A549 (cell line): ENCODE measurements at places on chromosomes 2 and 18.

DNA sequence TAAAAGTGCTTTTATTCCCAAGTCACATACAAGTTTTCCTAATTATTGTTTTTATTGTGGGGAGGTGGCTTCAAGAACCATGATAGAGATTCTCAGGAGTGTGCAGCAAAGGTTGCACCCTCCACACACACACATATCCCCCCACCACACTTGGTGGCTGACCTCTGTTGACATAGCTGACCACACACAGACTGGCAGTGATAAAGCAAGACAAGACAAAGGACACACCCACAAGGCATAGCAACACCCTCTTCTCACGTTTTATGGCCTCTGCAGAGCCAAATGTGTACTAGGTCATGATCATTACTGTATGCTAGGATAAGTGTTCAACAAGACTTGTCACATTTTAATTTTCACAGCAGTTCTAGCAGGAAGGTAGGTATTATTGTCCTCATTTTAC is 143.0 kb upstream of the EPC2 start:
- no peak for DNase-seq

DNA sequence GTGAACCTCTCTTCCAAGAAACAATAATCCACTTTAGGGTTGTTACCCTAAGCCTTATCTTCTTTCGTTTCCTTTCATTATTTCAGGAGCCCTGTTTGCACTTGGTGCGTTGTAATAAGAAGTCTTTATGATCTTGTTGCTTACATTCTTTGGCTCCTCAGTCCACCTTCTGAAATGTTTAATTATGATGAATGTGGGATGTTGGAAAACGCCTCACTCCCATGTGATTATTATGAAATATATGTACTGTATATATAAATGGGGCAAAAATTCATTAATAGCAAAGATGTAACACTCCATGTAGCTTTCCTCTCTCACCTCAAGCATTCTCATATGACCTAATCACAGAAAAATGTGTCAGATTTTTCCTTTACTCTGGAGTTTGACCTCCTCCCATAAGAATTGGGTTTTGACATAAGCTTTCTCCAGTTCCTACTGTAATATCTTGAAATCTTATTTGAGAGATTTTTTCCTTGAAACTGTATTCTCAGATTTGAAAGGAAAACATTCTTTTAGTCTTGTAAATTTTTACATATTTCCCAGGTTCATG is 397.2 kb upstream of the FANCL start:
- DNase-seq = no peak

DNA sequence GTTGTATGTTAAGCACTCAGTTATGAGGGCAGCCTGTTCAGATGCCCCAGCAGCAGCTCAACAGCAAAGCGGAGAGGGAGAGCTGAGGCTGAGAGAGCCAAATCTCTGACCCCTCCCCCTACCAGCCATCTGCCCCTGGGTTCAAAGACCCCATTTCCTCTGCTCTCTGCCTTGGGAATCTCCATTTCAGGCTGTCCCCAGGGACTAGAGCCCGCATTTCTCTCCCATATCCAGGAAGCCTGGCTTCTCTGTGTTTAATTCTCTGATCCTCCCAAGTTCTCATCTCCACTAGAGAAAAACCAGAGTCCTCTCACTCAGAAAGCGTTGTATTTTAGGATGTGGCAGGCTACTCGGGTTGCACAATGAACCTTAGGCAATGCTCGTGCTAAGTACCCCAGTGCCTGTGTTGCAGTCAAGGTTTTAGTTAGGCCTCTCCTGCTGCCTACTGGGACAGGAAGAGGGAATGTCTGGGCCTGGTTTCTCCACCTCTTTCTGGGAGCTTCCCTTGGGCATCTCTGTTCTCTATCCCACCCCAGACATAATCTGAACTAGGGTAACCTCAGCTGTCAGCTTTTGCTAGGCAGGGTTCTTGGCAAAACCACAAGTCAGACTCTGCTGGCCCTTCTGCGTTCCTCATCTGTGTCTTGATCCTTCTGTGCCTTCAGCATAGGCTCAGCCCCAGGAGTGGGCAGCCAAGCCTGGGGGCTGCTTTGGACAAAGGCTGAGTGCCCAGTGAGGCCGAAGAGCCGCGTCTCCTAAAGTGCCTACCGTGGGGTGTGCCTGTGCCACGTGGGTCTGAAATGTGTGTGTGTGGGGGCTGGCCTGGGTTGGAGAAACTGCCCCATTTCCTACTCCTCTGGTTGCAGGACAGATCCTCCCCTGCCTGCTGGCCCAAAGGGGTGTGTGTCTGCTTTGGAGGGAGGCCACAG is 96.8 kb downstream of the STPG4 start:
- DNase-seq = no peak

DNA sequence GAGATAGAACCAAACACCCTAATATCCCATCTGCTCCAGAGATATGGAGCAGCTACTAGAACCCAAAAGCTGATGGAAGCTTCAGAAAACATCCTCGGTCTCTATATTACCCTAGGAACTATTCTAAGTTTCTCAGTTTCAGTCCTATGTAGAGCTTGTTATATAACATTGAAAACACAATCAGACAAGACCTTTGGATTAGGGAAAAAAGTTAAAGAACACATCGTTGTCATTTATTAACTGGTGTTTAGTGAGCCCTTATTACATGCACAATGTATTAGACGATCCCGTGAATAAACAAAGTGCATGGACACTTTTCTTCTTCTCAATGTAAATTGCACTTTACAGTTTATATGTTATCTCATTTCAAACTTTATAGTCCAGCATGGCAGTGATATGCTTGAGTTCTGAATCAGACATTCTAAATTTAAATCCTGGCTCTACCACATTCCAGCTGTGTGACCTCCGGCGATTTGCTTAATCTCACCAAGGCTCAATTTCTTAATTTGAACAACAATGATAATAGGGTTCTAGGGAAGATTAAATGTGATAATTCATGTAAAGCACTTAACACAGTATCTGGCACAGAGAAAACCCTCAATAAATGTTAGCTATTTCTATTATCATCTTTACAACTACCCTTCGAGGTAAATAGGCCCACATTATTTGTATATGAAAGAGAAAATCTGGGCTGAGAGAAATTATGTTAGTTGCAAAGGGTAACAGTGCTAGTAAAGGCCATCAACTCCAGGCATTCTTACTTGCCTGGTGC is 83.6 kb upstream of the PIK3C3 start:
- DNase-seq = no peak

DNA sequence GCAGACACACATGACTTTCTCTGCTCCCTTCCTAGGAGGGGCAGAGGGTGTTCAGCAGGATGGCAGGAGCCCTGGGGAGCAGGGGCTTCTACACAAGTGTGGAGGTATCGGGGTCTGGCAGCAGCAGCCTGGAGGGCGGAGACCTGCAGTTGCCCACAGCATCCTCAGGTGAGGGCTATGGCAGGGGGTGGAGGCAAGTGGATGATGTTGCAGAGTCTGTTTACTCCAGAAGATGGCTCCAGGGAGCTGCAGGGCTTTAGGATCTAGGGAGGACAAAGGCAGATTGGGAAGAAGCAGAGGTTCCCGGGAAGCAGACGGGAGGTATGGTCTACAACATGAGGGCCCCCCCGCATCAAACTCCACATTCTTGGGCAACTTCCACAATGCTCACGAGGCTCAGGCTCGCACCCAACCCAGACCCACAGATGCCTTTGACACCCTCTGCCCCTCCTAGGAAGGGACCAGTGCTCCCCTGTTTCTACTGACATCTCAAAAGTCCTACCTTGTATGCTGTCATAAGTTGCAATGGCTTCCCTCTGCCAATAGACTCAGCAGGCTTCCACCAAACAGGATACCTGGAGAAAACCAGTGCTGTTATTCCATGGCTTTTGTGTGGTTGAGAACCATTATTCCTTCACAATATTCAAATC is 12.0 kb upstream of the ATP6V1C2 start:
- DNase-seq = peak; percentile 47

GRCh38 chr18:79911344-79912270 is 39.8 kb downstream of the SLC66A2 start:
- DNase-seq = no peak

- DNase-seq = no peak
Observed at GRCh38 chr2:241500016-241500415, 8.4 kb downstream of the STK25 start.

GRCh38 chr18:63752636-63753035 is 22.6 kb upstream of the SERPINB7 start:
- DNase-seq = no peak

- DNase-seq = no peak
Observed at GRCh38 chr2:64137567-64137966, 6.7 kb downstream of the PELI1 start.

GRCh38 chr2:96987301-96987909 is 1.0 kb upstream of the FAM178B start:
- DNase-seq = no peak

DNA sequence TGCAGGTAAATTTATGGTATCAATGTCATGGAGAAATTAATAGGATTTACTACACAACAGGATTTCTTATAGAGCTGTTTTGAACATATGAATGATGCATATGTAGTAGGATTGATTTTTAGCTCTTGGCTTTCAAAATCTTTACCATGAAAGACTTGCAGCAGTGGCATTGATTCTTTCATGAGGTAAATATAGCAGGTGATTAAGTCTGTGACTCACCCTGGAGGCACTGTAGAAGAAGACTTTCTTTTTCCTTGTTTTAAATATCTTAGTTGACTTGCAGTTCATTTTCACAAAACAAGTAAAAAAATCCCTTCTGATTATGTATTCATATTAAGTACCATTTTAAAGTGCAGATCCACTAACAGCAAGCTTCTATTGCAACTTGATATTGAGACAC is 463.0 kb downstream of the FBXO15 start:
- DNase-seq = no peak

DNA sequence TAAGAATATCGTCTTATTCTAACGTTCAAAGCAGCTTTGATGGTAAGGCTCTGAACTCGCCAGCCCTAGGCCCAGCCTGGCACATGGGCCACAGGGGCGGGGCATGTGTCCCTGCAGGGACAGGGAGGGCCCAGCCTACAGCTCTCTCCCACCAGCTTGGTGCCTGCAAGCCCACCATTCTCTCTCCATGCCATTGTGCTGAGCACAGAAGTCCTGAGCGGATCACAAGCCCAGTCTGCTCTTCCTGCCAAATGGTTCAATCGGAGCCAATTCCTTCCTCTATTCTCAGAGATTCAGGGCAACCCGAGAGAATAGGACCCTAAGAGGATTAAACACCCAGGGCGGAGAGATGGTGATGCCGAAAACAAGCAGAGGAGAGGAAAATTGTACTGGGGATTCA is 50.3 kb upstream of the APCDD1 start:
- no peak for DNase-seq

GRCh38 chr2:214569419-214570035 is 158.7 kb downstream of the VWC2L start:
- DNase-seq = no peak

DNA sequence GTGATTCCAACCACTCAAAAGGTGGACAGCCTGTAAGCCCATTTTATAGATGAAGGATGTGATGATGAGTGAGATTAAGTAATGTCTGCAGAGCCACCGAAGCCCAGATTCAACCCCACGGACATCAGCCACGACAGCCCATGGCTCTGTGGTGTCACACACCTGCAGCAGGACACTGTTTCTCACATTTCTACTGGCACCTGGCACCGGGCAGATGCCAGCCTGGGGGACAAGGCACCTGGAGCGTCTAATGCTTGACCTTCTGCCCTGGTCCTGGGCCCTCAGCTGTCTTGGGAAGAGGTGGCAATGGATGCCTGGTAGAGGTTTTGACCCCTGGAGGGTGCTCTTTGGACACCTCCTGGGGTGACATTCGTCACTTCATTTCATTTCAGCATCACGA is 176.3 kb downstream of the ANAPC1 start:
- DNase-seq = no peak

GRCh38 chr2:63029058-63029457 is 21.6 kb upstream of the OTX1 start:
- DNase-seq = no peak

DNA sequence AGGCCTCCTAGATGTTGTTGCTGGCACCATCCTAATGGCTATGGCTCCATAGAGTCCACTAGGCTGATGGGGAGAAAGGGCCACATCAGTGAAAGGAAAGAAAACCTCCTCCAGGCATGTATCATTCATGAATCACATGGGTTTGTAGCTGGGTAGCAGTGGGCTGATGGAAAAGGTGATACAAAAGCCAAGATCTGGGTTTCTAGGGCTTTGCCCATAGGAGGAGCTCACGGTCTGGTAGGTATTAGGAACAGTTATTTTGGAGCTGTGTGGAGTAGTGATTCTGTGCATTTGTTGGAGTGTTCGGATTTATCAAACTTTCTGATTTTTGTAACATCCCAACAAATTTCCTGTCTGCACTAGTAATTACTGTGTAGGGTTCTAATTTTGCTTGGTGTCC is 259.2 kb downstream of the SLC4A3 start:
- DNase-seq = peak; percentile 21

GRCh38 chr2:99085421-99085820 is 56.1 kb upstream of the C2orf15 start:
- no peak for DNase-seq

DNA sequence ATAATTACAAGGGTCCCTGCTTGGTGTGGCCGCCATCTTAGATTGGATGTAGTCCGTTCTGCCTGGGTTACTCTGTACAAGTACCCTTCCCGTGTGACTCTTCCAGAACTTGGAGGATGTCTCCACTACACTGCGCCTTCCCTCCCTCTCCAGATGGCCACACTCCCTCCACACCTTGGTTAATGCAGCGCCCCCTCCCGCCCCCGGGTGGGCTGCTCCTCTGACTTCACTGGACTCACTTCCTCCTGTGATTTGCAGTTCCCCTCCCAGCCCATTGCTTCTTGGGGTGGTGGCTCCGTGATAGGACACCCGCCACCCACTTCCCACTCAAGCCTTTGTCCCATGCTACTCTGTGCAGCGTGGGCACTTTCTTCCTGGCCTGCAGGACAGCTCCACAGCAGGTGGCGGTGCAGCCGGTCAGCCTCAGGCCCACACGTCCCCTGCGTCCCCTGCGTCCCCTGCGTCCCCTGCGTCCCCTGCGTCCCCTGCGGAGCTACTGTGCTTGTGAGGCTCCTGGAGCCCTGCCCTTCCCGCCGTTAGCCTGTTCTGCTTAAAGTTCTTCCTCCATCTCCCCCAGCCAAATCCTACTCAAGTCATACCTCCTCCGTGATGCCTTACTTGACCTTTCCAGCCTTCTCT is 130.5 kb upstream of the SIX3 start:
- no peak for DNase-seq

GRCh38 chr2:89849731-89850130 is 1158.3 kb downstream of the RPIA start:
- no peak for DNase-seq

DNA sequence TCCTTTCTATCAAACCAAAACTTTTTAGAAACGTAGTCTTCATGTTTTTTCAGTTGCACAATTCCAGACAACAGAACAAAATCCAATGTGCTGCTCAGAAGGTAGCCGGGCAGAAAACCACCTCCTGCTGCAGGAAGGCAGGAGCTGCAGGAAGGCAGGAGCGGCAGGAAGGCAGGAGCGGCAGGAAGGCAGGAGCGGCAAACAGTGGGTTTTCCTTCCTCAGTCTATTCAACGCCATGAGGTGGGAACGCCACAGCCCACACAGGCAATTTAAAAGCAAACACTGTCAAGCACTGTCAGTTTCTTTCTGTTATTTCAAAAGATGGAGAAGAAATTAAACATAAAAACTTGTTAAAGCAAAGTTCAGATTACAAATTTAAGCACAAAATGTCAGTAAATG is 601.2 kb upstream of the SALL3 start:
- no peak for DNase-seq
